ENCODE measurements at places on chromosomes 2 and 18. TPM values are rescaled to one million over a fixed set of nuclear protein-coding genes. Genes with fewer than 3 reads are reported as not detected.

Gene PKDCC
- 91.0 TPM for total RNA-seq

Gene POTEC
- not detected for total RNA-seq

Gene ALPI
- total RNA-seq, result not detected

Gene CTAGE1
- not detected for total RNA-seq

Measured in sigmoid colon (tissue), 7 donors.